Thymus (tissue), 14 donors: ENCODE measurements at places on chromosomes 5 and 9. TPM values are rescaled to one million over a fixed set of nuclear protein-coding genes. Genes with fewer than 3 reads are reported as not detected.

The TMEM174 gene
- total RNA-seq: not detected

GRCh38 chr5:179893958-179894895, 13.5 kb downstream of the TBC1D9B start:
- peaks cover 66% of the 10 kb centered on the region for H3K36me3 ChIP-seq
- no peaks in the 10 kb centered on the region for H3K27me3 ChIP-seq
- H3K4me3 ChIP-seq: no peak overlapping the region

DNA sequence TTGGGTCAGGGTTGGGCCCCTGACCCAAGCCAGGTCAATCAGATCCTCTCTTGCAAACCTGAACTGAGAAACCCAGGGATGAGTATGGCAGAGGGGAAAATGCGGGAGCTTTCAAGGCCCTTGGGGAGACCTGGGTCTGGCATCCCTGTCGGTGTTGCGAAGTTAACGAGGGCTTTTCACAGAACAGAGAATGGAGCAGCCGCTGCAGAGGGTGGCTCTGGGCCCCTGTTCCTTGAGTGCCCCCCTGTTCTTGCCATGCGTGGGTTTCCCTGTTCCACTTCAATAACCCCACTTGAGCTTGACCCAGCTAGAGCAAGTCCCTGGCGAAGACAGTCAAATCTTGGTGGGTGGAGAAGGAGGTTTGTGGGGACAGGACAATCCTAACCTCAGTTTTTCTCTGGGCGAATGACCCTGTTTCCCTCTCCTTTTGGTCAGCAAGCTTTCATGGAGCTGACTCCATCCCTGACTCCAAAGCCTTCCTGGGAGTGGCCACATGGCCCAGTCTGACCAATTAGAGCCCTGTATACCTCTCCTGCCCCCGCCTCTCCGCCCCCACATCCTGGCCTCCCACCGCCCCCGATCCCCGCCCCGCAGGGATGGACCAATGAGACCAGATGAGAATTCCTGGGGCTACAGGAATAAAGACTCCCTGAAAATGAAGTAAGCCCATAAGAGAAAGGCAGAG, 2.9 kb upstream of the VDAC1 start:
- H3K4me1 ChIP-seq: peaks cover 9% of the 10 kb centered on the region
- H3K27me3 ChIP-seq: peaks cover 6% of the 10 kb centered on the region
- H3K27ac ChIP-seq: no peak overlapping the region
- no peak for DNase-seq
- H3K4me3 ChIP-seq: no peak overlapping the region
- no peaks in the 10 kb centered on the region for H3K36me3 ChIP-seq

- no peaks in the 10 kb centered on the region for H3K4me1 ChIP-seq
- no peak for DNase-seq
- H3K4me3 ChIP-seq: no peak overlapping the region
- H3K27ac ChIP-seq: no peak overlapping the region
- H3K36me3 ChIP-seq: no peaks in the 10 kb centered on the region
- H3K27me3 ChIP-seq: no peaks in the 10 kb centered on the region
These were observed 12.6 kb downstream of the HSD17B3 start for GRCh38 chr9:96289392-96289791.

GRCh38 chr5:175738126-175738525, 80.3 kb downstream of the HRH2 start:
- H3K27me3 ChIP-seq: no peaks in the 10 kb centered on the region
- H3K27ac ChIP-seq: no peak overlapping the region
- no peak overlapping the region for H3K4me3 ChIP-seq

GRCh38 chr9:127739614-127740330, 4.7 kb upstream of the TOR2A start:
- peaks cover 4% of the 10 kb centered on the region for H3K4me1 ChIP-seq
- DNase-seq: no peak
- H3K36me3 ChIP-seq: peaks cover 66% of the 10 kb centered on the region
- H3K27me3 ChIP-seq: no peaks in the 10 kb centered on the region
